Uterine smooth muscle cell (primary cell): ENCODE measurements at places on chromosomes 7 and 10. TPM values are rescaled to one million over a fixed set of nuclear protein-coding genes. Genes with fewer than 3 reads are reported as not detected.

XPNPEP1 gene
- 113 and 121 TPM in 2 replicates for total RNA-seq

RBM20 gene
- total RNA-seq = under 0.01 TPM in 2 replicates

LBX1 gene
- not detected in 2 replicates for total RNA-seq

CFAP43 gene
- 0.11 and 0.12 TPM in 2 replicates for total RNA-seq

SFTPA1 gene
- under 0.01 TPM in 1 of 2 replicates, not detected in the other for total RNA-seq

IFIT1B gene
- not detected in 2 replicates for total RNA-seq

TMEM139 gene
- under 0.01 TPM in 1 of 2 replicates, not detected in the other for total RNA-seq

SPDYE11 gene
- not detected in 2 replicates for total RNA-seq

RHOBTB1 gene
- 8.7 and 16.4 TPM in 2 replicates for total RNA-seq

OR6V1 gene
- total RNA-seq = not detected in 2 replicates

APBB1IP gene
- total RNA-seq = 0.11 and 0.37 TPM in 2 replicates

CHAT gene
- not detected in 2 replicates for total RNA-seq
